Activated naive CD4-positive, alpha-beta T cell treated with anti-CD3 and anti-CD28 coated beads, Interleukin-2, amount 50 U/mL, for 72 hours (primary cell): ENCODE measurements at places on chromosomes 3 and 15. TPM values are rescaled to one million over a fixed set of nuclear protein-coding genes. Genes with fewer than 3 reads are reported as not detected.
A peak's percentile ranks its signal among the peaks of the same experiment; 100 is the strongest.

TMEM108 gene
- total RNA-seq, result not detected

DNA sequence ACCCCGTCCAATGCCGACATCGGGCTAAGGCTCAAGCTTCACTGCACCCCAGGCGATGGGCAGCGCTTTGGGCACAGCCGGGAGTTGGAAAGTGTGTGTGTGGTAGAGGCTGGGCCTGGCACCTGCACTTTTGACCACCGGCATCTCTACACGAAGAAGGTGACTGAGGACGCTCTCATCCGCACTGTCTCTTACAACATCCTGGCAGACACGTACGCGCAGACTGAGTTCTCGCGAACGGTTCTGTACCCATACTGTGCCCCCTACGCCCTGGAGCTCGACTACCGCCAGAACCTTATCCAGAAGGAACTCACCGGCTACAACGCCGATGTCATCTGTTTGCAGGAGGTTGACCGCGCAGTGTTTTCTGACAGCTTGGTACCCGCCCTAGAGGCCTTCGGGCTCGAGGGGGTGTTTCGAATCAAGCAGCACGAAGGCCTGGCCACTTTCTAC lies 1.0 kb downstream of the PDE12 start:
- no peak for DNase-seq

GRCh38 chr3:20657560-20657959 lies 471.6 kb upstream of the SGO1 start:
- DNase-seq, result no peak

DNA sequence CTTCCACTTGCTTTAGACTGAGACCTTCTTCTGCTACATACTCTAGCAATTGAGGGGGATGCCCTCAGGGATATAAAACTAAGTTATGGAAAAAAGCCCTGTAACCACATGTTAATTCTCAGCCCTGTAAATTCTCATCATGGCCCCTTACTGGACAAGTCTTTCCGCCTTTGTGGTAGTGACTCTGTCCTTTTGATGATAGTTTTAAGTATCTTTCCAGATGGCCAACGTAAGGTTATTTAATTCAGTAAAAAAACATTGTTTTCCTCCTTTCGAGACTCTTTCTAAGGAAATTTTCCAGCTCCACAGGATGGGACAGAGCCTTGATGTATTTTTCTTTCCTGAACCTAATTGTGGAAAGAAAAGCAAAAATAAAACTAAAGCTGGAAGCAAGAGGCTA lies 25.3 kb upstream of the TM4SF4 start:
- DNase-seq, result no peak

TMED3 gene
- total RNA-seq, result 40.9 TPM

GRCh38 chr15:52056001-52056400 lies 37.0 kb downstream of the MAPK6 start:
- DNase-seq, result no peak

- DNase-seq, result no peak
These were observed 223.1 kb downstream of the MEIS2 start for GRCh38 chr15:36877294-36877693.

DNA sequence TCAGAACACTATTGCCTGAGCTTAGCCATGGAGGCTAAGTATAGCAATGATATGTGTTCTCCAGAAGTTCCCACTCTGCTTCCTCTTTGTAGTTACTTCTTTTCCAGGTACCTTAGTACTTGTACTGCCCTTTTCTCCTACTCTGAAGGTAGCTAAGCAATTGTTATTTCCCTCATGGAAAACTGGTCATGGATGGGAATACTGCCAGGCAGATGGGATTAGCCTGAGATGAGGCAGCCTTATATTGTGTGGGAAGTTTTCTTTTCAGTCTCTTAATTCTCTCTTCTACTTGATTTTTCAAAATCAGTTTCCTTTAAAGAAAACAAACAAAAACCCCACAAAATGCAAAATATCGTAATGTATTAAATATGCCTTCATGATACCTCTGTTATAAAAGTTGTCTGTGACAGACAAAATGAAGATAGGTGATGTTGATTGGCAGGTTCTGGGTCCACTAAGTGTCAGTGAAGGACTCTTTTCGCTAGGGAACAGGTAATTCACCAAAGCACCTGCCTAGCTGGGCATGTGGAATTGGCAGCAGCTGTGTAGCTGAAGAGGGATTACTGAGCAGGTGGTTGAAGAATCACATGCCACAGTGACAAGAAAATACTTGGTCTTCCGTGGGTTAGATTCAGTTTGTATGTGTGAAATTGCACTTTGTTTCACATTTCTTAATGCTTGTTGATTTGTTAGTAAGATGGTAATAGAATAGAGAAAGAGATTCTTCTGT lies 4.1 kb downstream of the ZNF609 start:
- DNase-seq, result peak; percentile 19

CLASP2 gene
- total RNA-seq, result 42.8 TPM

LMAN1L gene
- total RNA-seq, result 1.1 TPM

DNA sequence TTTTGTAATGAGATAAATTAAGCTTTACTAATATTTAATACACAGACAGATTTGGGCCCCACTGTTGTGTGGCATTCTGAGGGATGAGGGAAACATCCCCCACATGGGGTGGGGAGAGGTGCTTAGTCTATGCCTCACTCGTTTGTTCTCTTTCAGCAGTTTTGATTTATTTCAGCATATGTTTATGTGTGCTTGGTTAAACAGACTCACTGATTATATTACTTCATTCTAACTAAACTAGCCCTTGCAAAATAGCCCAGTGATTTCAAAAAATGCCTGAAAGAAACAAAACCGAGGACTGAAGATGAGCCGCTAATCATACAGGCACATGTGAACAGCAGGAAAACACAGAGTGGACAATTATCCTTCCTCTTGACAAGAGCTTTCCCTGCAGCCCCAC lies 27.2 kb downstream of the TNFAIP8L3 start:
- no peak for DNase-seq

GRCh38 chr3:98809557-98809956 lies 46.4 kb downstream of the ST3GAL6 start:
- no peak for DNase-seq

SRGAP3 gene
- total RNA-seq, result 1.9 TPM

CCDC9B gene
- total RNA-seq, result 1.6 TPM

GRCh38 chr15:39582286-39582976 lies 1.6 kb downstream of the THBS1 start:
- DNase-seq, result no peak

DNA sequence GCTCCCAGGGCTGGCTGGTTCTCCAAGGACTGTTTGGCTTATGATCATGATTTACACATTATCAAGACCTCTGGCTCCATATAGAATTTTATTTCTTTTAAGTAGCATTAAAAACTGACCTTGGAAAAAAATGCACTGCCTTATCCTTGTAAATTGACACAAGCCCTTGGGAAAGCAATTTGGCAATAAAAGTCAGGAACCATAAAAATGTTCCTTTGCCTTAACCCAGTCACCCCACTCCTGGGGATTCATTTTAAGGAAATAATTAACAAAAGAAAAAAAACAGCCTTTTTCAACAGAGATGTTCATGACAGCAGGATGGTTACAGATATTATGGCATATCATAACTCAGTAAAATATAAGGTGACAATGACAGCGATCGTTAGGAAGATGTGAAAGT lies 51.6 kb upstream of the NR2E3 start:
- no peak for DNase-seq

DNA sequence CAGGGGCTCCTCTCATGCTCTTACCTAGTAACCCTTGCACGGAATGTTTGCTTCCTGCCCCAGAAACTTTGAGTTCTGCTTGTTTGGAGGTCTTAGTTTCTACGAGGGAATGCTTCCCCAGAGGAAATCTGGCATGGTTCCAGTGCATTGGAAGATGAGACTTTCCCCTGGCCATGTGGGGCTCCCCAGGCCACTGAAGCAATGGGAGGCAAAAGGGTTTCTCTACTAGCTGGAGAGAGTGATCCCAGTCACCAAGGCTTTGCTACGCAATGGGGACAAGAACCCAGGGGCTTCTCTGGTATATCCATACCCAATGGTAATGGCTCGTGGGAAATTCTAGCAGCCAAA lies 44.2 kb upstream of the RPL32 start:
- no peak for DNase-seq

FBXW12 gene
- total RNA-seq, result not detected

DNA sequence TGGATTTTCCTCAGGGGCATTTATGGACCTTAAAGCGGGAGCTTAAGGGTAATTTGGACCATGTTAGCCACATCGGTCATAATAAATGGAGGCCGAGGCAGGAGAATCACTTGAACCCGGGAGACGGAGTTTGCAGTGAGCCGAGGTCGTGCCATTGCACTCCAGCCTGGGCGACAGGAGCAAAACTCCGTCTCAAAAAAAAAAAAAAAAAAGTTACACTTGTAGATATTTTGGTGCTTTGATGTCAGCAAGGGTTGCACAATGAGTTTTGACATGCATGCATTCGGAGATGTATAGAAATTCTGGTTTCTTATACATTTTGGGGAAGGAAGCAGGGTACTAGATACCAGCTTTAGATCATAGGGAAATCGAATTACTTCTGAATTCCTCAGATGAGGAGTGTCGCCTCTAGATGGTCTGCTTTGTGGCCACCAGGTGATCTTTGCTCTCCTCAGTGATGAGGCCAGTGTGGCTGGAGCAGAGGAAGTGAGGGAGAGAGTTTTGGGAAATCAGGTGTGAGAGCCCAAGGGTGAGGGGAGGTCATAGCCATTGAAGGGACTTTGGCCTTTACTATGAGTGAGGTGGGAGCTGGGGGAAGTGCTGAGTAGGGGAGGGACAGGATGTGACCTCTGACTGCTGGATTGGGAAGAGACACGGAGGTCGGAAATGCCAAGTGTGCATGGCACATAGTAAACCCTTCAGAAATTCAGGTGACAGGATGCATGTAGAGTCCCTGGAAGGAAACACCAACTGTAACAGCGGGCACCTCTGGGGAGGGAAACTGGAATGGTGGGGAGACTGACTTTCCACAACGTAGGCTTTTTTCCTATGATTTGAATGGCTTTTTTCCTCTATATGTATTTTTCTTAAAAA lies 8.4 kb upstream of the RBSN start:
- DNase-seq, result no peak

DNA sequence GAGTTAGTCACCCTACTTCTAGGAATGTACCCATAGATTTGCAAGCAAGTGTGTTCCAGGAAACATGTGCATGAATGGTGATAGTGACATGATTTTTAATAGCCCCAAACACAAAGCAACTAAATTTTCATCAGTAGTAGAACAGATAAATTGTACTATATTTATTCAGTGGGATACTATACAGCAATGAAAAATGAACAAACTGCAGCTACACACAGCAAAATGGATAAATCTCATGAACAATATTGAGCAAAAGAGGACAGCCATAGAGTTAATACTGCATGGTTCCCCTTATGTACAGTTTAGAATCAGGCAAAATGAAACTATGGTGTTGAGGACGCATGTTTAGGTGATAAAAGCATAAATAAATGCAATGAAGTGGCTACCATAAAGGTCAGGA lies 26.0 kb downstream of the MESP1 start:
- DNase-seq, result no peak

ARPP19 gene
- total RNA-seq, result 118 TPM

DNA sequence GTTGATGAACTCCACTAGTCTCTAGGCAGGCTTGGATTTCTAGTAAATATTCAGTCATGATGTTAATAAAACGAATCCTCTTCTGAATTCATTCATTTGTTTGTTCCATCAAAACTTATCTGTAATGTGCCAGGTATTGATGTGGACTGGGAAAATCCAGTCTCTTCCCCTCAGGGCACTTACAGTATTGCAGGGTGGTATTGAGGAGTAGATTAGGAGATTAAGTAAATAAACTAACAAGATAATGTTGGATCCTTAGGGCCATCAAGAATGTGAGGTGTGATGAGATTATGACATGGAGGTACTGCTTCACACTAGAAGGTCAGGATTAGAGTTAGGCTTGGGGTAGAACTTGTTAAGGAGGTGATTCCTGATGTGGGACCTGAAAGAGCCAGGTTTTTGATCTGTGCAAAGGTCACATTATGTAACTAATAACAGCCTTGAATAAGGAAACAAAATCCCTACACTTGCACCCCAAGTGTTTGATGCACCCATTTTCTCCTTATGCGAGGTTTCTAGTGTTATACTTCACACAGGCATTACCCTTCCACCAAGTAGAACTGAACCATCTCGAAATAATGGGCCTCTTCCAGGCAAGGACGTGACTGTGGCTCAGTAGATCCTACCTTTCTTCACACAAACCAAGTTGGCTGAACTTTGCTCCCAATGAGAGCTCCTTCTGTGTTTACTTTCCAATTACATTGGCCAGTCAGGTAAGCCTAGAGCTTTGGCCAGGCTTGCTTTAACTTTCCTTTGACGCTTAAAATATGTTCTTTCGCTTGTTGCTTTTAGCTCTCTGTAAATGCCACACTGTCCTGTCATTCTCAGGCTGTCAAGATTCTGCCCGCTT lies 16.7 kb downstream of the MCTP2 start:
- no peak for DNase-seq

SPINT1 gene
- total RNA-seq, result 6.9 TPM

DNA sequence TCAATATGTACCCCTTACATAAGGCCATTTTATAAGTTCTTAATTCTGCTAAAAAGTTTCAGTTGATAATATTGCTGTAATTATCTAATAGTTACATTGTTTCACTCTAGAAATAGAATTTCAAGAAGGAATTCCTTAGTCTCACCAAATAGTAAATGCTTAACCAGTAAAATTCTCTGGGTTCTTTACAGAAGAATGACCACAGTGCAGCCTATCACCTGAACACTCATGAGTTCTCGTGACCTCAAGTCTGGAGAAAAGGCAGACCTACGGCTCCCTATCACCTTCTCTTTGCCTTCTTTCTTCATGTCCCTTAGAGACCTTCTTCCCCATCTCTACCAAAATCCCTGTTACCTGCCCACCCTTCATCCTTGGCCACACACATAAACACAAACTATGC lies 30.9 kb downstream of the CCDC191 start:
- no peak for DNase-seq

A4GNT gene
- not detected for total RNA-seq

DLL4 gene
- 0.16 TPM for total RNA-seq

- DNase-seq, result no peak
These were observed 11.4 kb upstream of the PEX5L start for GRCh38 chr3:180048103-180048502.

GRCh38 chr15:46696281-46696680 lies 1021.0 kb upstream of the SEMA6D start:
- no peak for DNase-seq
